ENCODE measurements at places on chromosomes 2 and 18.

- DNase-seq, result no peak
These were observed 237.4 kb upstream of the ACVR2A start for GRCh38 chr2:147607379-147607778.

DNA sequence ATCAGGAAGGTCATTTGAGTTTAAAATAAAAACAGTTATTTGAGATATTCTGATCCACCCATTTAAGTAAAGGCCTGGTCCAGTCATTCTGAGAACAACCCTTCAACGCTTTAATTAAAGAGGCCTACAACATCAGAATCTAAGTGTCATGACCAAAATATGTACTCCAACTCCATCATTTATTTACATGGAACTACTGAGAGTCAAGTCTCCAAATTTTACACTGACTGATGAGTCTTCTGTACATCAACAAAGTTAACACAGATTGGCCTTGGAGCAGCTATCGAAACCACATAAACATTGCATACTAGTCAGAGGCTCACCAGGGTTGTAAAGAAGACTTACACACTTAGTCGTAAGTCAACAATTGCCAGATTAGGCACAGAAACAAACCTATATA, 37.1 kb downstream of the PIEZO2 start:
- DNase-seq, result no peak

DNA sequence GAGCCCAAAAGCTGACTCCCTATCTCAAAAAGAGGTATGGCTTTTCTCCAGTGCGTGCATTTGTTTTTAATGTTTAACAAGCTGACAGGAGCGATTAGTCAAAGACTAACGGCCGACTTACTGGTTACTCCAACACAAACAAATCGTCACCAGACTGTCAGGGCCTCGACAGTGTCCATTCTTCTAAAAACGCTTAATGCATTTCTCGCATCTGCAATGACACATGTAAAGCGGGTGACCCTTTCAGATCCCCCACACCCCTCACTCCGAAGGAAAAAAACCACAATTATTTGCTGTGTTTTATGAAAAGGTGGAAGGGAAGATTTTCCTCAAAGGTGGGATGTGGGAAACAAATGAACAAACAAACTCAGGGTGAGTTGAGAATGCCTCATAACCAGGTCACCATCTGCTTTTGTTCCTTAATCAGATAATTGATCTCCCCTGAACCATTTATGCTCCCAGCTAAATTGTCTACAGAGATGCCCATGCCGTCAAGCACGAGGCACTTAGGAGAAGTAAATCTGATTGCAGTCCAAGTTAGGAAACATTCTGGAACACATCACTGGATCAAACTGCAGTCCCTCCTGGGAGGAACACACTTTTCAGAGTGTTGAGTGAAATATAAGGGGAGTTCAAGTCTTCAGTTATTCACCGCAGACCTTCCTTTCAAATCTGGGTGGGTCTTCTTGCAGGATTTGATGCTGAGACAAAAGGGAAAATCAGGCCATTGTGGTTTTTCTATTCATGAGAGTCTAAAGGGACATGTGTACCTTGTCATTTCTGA, 340.8 kb downstream of the CMPK2 start:
- no peak for DNase-seq

DNA sequence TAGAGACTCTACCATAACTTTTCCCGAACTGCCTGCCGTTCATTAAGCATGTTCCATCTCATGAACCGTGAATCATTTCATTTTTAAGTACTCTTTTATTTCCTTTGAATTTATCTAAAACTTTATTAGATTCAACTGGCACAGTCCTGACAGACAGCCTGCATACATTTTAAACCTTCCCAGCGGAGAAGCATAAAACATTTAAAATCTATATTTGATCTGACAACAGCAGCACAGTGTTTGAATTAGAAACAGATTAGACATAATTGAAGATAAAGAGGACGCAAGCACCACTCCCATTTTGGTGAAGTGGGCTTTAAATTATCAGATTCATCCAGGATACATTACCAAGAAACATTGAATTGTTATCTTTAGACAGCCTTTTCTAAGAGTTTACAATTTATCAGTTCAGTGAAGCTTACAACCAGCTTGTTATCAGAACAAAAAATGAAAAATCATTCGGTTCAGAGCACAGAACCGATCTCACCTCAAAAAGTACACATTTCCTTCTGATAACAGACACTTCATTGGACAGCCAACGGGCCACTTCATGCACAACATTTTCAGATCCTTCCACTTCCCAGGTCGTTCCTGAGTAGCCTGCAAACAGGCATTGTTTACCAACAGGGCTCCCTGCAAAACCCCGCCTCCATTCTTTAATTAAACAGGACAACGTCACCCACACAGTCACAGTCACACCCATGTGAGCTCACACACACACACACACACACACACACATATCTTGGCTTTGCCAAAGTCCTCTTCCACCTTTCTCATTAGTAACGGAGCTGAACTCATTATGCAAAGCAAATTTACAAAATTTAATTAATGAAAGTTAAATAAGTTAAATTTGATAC, 171.2 kb downstream of the SP3 start:
- no peak for DNase-seq

DNA sequence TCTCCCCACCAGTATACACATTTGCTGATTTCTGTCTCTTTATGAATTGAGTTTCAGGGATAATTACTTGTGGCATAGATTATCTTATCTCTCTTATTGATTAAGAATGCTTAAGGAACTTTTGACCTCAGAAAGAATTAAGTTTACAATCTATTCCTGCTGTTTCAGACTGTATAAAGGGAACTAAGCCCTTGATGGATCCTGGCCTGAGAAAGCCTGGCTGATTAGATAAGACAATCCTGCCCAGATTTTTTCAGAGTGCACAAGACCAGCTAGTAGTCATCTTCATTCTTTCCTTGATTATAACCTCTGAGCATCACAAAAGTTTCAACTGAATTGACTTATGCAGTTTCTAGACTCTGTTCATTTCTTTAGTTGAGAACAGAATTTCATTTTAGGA, 22.7 kb upstream of the TFPI start:
- DNase-seq, result no peak

DNA sequence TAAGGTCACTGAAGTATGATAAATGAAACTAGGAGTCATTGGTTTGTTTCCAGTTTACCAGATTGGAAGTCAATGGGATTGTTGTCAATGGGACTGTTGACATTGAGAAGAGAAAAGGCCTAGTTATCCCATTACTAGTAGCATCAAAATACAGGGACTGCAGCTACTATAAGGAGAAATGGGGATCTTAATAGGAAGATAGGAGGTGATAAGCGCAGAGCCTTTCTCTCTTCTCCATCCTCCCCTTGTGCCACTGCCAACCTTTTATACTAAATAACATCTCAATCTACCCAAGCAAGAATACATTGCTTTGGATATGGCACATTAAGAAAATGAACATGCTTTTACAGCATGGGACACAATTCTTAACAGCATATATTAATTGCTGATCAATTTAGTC, 10.5 kb upstream of the BBS5 start:
- no peak for DNase-seq

- DNase-seq, result no peak
These were observed 1200.9 kb downstream of the DSC3 start for GRCh38 chr18:29841631-29842030.

DNA sequence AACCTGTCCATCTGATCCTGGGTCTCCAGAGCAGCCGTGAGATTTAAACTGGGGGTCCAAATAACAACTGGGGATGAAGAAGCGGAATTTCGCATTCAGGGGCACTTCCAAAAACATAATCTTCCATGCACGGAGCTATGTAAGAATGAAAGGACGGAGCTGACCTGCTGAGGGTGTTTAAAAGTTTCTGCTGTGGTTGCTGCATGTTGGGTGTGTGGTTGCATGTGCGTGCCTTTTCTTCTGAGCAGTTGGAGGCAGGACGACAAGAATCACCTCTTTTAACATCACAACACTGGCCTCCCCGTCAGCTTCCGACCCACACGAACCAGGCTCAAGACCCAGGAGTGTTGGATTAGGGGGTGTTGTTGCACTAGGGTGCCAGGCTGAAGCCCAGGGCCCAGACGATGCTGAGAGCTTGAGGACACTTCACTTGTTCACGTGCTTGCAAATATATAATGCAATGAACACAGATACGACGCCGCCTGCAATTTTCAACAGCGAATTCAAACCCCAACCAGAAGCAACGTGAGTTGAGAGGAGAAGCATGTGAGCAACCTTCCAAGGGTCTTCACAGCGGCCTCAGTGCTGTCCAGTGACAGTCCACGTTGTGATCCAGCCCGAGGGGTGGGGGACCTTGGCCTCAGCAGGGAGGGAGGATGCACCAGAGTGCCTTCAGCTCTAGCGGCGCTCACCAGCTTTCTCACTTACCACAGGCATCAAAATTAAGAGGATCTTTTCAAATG, 76.0 kb upstream of the SALL3 start:
- no peak for DNase-seq

- no peak for DNase-seq
These were observed 656.9 kb downstream of the TSN start for GRCh38 chr2:122412360-122412759.

GRCh38 chr2:73931531-73932500, 5.1 kb downstream of the DGUOK start:
- DNase-seq, result no peak

DNA sequence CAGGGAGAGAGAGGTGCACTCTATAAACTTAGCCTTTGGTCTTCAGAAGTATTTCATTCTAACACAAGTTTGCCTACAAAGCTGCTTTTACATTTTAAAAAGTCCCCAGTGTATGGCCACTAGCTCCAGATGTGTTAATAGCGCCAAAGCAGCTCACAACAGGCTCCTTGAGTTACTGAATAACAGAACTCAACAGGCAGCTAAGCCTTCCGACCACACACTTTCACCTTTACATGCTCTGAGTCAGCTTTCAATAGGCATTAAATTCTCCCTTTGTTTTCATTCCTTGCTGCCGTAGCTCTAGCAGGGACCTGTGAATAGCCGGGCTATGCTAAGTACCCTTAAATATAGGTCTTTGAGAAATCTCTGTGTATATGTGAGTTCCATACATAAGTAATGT, 262.8 kb upstream of the PARD3B start:
- DNase-seq, result no peak

DNA sequence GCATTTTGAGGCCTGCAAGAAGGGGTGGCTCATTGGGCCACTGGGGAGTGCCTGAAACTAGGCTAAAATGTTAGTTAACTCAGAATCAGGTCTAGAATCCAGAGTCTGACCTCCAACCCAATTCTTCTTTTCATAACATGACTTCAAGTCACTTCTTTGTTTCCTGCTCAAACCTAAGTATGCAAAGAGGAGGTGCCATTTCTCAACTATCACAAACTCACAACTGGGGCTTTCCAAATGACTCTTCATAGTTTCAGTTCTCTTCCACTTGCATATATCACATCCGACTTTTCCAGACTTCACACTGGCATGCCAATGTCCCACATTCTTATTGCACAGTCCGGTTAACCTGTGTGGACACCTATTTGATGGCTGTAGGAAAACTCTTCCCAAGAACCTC, 211.6 kb downstream of the TCF4 start:
- peak; percentile 31 for DNase-seq

DNA sequence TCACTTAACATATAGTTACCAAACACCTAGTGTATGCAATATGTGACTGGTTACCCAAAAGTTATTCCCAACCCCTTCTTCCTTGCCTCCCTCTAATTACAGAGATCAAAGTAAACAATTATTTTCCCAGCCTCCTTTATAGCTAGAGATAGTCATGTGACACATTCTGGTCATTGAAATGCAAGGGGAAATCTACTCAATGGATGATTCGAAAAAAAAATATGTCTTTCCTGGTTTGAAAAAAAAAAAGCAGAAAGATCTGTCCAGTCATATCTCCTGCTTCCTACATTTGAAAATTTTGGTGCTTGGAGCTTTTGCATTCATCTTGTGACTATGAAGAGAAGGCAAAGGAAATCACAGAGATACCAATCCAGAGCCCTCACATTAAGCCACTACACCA, 27.6 kb upstream of the UGP2 start:
- DNase-seq, result no peak

- DNase-seq, result no peak
These were observed 33.8 kb downstream of the LCLAT1 start for GRCh38 chr2:30480703-30481322.

- peak; percentile 52 for DNase-seq
These were observed 51.3 kb downstream of the ACSL3 start for GRCh38 chr2:222912117-222912516.

DNA sequence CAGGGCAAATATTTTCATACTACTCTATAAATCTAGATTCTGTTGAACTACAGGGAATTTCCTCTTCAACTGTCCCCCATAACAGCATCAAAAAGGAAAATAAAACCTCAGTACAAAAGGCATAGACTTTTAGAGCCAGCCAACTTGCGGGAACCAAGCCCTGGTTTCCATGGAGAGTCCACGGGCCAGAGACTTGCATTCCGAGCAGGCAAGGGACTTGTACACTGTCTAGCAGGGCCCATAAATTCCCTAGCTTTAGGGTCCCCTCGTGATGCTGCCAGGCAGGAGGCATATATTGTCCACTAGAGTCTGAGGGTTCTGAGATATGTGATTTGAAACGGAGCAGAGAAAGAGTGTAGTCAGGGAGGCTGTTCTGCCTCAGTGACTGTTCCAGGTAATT, 153.1 kb upstream of the SLC14A2 start:
- DNase-seq, result no peak

DNA sequence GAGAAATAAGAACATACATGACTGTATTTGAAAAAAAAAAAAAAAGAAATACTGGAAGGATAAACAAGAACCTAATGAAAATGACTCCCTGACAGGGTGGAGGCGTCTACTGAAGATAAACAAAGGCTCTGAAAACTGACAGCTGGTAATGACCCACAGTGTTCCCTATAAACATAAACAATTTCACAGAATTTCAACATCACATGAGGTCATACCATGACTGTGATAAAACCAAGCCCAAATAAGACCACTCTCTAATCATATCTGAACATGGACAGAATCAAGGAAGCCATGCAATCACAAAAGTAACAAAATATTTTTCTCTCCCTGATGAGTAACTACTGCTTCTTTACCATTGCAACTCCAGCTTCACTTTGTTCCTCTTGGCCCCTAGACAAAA, 159.3 kb downstream of the FAM124B start:
- no peak for DNase-seq

DNA sequence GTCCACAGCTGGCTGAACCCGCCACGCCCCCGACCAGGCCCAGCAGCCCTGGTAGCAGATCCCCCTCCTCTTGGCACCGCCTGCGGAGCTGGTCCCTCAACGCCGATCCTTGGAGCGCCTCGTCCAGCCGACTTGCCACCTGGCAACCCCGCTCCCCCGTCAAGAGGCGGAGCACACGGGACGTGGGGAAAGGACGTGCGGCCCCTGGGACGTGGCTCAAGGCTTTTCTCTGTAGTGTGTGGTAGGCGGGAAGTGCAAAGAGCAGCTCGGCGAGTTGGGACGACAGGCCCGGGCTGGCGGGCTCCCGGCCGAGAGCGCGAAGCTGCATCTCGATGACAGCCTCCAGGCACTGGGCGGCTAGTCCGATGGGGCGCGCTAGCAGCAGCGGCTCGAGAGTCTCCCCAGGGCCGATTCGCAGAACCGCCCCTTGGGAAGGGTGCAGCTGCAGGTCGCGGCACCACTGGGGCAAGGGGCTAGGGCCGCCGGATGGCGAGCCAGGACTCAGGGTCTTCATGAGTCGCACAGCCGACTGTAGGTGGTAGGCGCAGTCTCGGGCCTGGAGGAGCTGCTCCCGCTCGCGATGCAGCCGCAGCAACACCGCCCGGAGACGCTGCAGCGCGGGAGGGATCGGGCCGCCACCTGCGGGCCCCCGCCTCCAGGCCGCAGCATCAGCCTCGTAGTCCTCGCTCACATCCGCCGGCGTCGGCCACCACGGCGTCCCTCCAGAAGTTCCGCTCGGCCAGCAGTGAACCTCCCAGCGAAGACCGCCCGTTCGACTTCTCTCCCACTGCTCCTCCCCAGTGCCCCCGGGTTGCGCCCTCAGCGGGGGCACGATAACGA, 617 bp downstream of the CCDC142 start:
- DNase-seq, result no peak

All from memory B cell (primary cell).